Progenitor cell of endocrine pancreas (in vitro differentiated cells): ENCODE measurements at places on chromosomes 3 and 15. TPM values are rescaled to one million over a fixed set of nuclear protein-coding genes. Genes with fewer than 3 reads are reported as not detected.

DNA sequence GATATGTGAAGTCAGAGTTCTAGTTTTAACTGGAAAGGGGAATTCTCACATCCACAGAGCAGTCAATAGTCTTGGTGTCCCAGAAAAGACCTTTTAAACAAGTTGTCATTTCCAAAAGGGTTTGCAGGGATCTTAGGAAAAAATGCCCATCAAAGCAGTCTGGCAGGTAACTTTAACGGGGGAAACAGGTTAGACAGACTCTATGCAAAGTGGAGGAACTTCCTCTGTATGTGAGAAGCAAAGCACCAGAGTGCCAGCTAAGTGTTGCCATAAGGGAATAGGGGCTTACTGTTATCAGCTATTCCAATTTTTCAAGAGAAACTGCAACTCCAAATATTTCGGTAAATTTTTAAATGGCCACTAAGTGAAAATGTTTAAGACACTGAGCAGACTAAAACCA, 307.9 kb upstream of the MDFIC2 start:
- peaks cover 1% of the 10 kb centered on the region for H3K4me1 ChIP-seq
- H3K4me3 ChIP-seq: no peak overlapping the region
- no peaks in the 10 kb centered on the region for H3K36me3 ChIP-seq

GRCh38 chr3:23735535-23736326, 70.0 kb upstream of the UBE2E1 start:
- no peak overlapping the region for H3K27ac ChIP-seq
- H3K36me3 ChIP-seq: no peaks in the 10 kb centered on the region
- DNase-seq: no peak

Gene GPR176
- 1.0 and 1.1 TPM in 2 replicates for total RNA-seq

- H3K27ac ChIP-seq: no peak overlapping the region
- H3K36me3 ChIP-seq: no peaks in the 10 kb centered on the region
- no peak for DNase-seq
- H3K27me3 ChIP-seq: no peaks in the 10 kb centered on the region
These were observed 41.3 kb downstream of the FEZF2 start for GRCh38 chr3:62332017-62332416.
